ENCODE measurements at places on chromosomes 2 and 18.

DNA sequence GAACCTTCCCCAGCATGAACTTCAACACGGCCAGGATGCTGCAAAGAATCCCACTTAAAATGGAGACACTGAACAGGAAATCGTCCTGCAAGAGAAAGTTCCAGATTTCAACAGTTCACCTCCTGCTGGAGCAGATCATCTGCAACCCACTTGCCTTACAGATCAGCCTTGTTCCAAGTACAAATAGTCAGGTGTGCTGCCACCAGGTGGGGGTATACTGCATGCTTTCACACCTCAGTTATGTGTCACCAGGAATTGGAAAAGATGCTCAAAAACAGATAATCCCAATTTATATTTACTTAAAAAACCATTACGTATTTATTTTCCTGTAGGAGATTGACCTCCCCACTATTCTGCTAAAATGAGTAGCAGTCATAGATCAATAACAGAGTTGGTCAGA, 212.3 kb downstream of the MGAT5 start:
- no peak for DNase-seq

GRCh38 chr2:240178564-240178963, 38.1 kb upstream of the OTOS start:
- DNase-seq = no peak

DNA sequence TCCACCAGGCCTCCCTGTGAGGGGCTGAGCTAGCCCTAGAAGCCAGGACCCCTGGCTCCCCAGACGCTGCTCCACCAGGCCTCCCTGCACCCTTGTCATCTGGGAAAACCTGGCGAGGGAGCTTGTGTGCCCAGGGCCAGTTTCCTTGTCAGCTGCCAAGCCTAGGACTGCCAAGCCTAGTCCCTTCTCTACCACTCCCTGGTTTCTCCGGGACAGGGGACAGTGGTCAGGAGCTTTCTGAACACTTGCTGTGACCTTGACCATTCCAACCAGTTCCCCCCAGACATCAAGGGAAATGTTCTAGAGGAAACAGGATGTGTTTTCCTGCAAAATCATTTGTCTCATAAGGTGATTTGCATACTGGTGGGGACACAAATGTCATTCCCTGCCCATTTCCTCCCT, 41.3 kb upstream of the MRPL33 start:
- no peak for DNase-seq

GRCh38 chr18:6203791-6204190, 210.9 kb downstream of the L3MBTL4 start:
- DNase-seq = no peak

DNA sequence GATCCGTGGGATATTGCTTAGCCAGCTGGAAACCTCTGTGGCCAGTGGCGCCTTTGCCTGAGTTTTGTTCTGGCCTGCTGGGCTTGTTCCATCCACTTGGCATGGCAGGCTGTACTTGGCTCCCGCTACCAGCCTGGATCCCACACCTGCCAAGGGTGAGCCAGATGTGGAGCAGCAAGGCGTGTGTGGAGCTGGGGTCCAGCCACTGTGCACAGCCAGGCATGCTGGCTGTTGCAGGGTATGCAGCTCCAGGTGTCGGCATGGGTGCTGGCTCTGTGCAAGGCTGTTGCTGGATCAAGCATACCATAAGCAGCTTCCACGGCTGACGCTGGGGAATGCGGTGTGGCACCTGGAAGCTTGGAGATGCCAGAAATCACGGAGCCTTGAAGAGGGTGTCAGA, 34.5 kb downstream of the PTPN4 start:
- DNase-seq = no peak

DNA sequence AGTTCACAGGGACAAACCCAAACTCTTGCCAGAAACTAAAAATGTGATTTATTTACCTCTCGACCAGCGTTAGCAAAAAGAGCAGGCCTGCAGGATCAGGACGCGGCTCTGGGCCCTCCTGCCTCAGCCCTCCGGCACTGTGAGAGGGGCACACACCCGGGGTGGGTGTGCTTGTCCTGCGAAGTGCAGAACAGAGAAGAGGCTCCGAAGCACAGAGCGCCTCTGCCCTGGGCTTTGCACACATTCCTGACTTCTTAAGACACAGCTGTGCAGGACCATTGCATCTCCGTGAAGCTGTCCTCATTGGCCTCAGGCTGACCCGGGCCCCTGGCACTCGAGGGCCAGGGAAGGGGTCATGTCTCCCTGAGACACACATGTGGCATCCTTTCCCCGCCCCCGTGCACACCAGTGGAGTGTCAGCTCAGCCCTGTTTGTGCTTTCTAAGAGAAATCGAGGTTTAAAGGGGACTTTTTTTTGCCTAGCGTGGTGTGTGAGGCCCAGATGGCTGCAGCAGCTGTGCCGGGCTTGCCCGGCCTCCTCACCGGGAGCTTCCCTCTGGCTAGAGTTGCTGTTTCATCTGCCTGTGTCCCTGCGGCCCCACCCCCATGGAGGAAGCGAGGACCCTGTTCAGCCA, 9.9 kb upstream of the NFATC1 start:
- no peak for DNase-seq

GRCh38 chr2:231713730-231714638, 5.7 kb downstream of the PTMA start:
- DNase-seq = peak; percentile 83

DNA sequence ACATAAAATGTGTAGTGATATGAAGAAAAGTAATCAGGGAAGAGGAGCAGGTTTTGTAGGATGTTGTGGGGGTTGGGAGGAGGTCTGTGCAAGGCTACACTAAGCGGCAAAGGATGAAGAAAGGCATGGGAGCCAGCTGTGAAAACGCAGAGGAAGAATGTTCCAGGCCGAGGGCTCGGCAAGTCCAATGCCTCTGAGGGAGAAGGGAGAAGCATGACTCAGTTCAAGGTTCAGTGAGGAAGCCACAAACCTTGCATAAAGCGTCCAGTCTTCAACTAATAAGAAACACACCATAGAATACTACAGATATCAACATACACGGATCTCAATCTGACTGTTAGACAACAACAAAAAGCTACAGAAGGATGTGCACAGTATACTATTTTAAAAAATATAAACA, 16.2 kb downstream of the EPB41L3 start:
- no peak for DNase-seq

DNA sequence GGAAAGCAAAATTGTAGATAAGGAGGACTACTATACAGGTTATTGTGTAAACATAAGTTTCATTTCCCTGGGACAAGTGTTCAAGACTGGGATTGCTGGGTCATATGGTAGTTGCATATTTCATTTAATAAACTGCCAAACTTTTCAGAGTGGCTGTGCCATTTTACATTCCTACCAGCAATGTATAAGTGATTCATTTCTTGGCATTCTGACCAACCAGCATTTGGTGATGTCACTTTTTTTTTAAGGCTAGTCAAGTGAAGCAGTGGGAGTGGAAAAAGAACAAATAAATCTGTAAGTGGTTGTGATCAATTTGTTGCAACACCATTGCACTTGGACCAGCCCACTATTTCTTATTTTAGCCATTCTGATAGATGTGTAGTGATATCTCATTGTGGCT, 5.2 kb upstream of the CHCHD5 start:
- DNase-seq = no peak

DNA sequence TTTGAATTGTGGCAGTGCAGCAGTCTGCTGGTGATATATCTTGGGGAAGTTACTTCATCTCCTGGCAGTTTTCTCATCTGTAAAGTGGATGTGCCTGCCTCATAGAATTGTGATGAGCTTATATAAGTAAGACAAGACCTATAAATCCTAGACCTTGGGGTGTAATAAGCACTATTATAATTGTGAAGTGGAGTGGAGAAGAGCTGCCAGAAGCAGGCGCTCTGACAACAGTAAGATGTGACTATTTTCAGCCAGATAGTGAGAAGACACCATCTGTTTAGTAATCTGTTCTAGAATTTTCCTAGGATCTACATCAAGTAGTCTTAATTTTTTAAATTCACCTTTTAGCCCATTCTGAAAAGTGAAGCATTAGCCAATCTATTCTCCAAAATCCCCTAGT, 85.6 kb upstream of the TSPYL6 start:
- DNase-seq = no peak

GRCh38 chr2:26018184-26019055, 15.5 kb upstream of the RAB10 start:
- no peak for DNase-seq

DNA sequence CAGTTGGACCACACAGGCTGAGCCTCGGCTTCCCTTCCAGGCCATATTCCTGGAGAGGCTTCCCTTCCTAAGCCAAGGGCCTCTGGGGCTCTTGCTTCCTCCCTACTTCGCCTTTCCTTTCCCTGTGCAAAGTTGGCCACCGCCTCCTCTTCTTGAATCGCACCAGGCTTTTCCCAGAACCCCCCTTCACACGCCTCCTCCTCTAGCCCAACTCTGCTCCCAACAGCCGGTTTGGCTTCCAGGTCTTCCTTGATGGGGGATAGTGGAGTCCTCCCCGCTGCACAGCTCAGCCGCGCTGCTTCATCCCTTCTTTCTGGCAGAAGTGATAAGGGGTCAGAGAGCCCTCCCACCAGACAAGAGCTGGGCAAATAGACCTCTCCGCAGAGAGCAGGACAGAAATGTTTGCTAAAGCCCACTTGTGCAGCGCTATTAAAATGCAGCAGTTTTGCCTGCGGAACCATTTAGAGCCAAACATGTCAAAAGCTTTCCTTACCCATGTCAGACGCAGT, 56.4 kb downstream of the SNORC start:
- DNase-seq = no peak

- DNase-seq = no peak
Measured at GRCh38 chr2:27647289-27647688, 16.1 kb downstream of the SUPT7L start.

- DNase-seq = no peak
Measured at GRCh38 chr2:10864861-10865636, 46.7 kb upstream of the KCNF1 start.

- DNase-seq = no peak
Measured at GRCh38 chr2:43302961-43303494, 76.6 kb upstream of the ZFP36L2 start.

DNA sequence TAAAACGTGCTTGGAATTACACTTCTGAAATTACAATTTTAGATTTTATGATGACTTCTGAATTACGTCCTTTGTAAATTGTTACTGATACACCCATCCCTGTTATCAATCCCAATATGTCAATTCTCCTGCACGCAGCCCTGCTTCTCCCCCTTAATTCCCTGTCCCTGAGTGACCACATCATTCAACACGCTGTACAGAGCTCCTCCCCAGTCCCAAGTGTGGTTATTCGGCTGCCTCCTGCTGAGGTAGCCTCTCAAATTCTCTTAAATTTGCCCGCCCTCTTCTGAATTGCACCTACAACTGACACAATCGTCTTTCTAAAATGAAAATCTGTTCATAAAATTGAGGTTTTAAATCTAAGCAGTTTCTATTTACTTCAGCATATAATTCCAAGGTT, 10.1 kb downstream of the SERPINB8 start:
- DNase-seq = no peak

DNA sequence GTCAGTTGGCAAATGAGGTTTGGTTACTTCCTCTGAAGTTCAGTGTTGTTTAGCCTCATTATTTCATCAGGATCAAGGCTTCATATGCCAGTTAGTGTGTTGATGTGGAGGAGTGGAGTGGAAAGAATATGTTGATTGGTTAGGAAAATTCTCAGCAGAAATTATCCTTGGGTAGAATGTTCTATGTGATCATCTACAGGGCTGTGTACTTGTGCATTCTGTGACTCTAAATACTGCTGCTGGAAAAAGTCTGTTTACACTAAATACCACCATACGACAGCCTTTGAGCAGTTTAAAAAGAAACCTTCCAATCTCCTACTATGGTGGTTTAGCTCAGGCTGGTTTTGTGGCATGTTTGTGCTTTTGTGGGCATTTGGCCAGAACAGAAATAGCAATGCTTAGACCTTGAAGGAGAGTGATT, 25.8 kb downstream of the CAB39 start:
- DNase-seq = no peak

DNA sequence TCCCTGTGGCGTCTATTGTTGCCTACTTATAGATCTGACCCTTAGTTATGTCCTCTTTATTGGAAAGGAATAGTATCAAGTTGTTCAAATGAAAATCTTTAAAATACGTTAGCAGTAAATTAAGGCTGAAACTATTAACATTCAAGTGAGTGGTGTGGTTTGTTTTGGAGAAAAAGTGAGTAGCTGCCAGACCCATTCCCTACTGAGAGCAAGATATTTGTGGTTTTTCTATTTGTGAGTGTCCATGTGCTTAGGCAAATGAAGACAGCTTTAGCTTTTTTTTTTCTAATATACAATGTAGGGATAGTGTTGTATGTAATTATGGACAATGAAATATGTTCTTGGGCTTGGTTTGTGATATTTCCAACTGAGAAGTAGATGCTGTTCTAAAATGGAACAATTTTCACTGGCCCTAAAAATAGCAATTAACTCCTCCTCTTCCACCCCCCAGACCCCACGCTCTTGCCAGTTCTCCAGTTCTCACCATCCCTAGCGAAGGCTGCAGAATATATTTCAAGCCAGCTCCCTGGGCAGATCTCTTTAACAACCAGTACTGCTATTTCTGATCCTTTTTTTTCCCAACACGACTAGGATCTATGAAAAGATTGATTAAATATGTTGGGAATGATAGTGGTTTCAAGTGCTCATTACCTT, 83.1 kb downstream of the CCDC85A start:
- DNase-seq = no peak

DNA sequence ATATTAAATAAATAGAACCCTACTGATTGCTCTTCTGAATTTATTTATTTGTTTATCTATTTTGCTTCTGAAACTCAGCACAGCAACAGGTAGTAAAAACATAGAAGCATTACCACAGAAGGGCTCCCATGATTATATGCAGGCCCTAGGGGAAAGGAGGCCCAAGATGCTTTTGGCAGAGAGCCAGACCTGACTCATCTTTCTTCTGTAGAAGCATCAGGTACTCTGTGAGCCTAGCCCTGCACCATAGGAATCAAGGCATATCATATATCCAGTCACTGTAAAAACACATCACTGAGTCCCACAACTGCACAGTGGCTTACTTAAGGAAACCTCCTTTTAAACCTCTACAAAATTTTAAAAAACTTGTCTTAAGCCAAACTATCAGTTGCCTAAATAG, 1.8 kb downstream of the SCN9A start:
- DNase-seq = no peak
